ENCODE measurements at places on chromosomes 11 and 22. TPM values are rescaled to one million over a fixed set of nuclear protein-coding genes. Genes with fewer than 3 reads are reported as not detected.

OR8D1 gene
- not detected for total RNA-seq

GRCh38 chr11:75523811-75524664, 1.7 kb downstream of the GDPD5 start:
- H3K4me3 ChIP-seq = peak overlapping the region; percentile 92
- no peaks in the 10 kb centered on the region for H3K36me3 ChIP-seq
- no peak overlapping the region for H3K27ac ChIP-seq
- H3K27me3 ChIP-seq = no peaks in the 10 kb centered on the region
- H3K4me1 ChIP-seq = peaks cover 44% of the 10 kb centered on the region

- no peak overlapping the region for H3K27ac ChIP-seq
- H3K27me3 ChIP-seq = no peaks in the 10 kb centered on the region
- H3K36me3 ChIP-seq = peaks cover 5% of the 10 kb centered on the region
- peaks cover 8% of the 10 kb centered on the region for H3K4me1 ChIP-seq
- no peak overlapping the region for H3K4me3 ChIP-seq
These were observed 19.1 kb downstream of the HIRA start for GRCh38 chr22:19412478-19412877.

GRCh38 chr22:22076361-22076760, 93.8 kb upstream of the TOP3B start:
- H3K27me3 ChIP-seq = no peaks in the 10 kb centered on the region
- no peaks in the 10 kb centered on the region for H3K4me1 ChIP-seq
- no peaks in the 10 kb centered on the region for H3K36me3 ChIP-seq
- H3K4me3 ChIP-seq = no peak overlapping the region
- no peak for DNase-seq

GRCh38 chr11:6727971-6728760, 43.6 kb downstream of the OR2AG2 start:
- H3K36me3 ChIP-seq = no peaks in the 10 kb centered on the region
- no peak overlapping the region for H3K27ac ChIP-seq
- no peaks in the 10 kb centered on the region for H3K4me1 ChIP-seq
- no peak for DNase-seq
- no peaks in the 10 kb centered on the region for H3K27me3 ChIP-seq

APOC3 gene
- total RNA-seq = not detected

GRCh38 chr22:33023153-33023827, 34.9 kb downstream of the SYN3 start:
- H3K36me3 ChIP-seq = no peaks in the 10 kb centered on the region
- no peak for DNase-seq
- no peak overlapping the region for H3K4me3 ChIP-seq
- H3K4me1 ChIP-seq = no peaks in the 10 kb centered on the region
- no peaks in the 10 kb centered on the region for H3K27me3 ChIP-seq

DNA sequence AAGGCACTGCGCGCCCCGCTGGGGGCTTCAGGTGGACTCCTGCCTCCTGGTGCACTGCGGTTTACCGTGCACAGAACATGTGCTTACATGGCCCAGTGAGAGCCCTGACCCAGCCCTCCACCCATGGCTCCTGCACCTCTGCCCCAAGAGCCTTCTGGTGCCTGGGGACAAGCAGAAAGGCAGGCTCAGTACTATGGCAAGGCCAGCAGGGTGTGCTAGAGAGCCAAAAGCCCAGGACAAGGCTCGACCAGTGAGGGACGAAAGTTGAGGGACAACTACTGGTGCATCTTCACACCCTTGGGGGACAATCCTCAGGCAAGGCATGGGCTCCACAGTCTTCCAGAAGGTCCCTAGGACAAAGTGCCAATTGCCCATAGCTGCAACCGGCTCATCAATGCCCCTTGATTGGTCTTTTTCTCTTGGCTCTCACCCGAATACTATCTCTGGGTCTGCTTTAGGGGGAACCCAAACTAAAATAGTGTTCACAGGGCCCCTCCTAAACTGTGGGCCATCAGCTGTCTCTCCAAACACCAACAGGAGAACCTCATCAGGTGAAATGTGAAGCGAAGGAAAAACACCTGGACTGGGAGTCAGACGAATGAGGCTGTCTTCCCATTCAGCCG, 13.5 kb downstream of the PGA5 start:
- peak; percentile 45 for DNase-seq
- no peaks in the 10 kb centered on the region for H3K36me3 ChIP-seq
- no peak overlapping the region for H3K4me3 ChIP-seq
- no peaks in the 10 kb centered on the region for H3K27me3 ChIP-seq
- H3K27ac ChIP-seq = no peak overlapping the region
- H3K4me1 ChIP-seq = no peaks in the 10 kb centered on the region

DNA sequence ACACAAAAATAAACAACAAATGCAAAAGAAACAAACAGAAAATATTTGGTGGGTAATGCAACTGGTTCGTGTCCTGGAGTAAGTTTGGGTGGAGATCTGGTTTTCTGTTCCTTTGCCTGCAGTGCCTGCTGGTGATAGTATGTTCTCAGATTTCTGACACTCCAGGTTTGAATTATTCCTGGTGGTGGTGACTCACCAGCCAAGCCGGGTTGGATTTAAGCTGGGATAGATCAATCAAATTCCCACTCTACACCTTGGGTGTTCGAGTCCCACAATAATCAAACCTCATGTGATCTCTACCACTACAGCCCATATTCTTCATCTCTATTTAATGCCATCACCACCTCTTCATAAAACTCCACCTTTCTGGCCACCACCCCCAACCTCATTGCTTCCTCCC, 421.8 kb downstream of the NTM start:
- DNase-seq = no peak
- H3K27me3 ChIP-seq = no peaks in the 10 kb centered on the region
- H3K36me3 ChIP-seq = no peaks in the 10 kb centered on the region
- no peaks in the 10 kb centered on the region for H3K4me1 ChIP-seq
- H3K4me3 ChIP-seq = no peak overlapping the region

PLEKHB1 gene
- 13.7 TPM for total RNA-seq

- no peak overlapping the region for H3K4me3 ChIP-seq
- no peaks in the 10 kb centered on the region for H3K4me1 ChIP-seq
- no peak overlapping the region for H3K27ac ChIP-seq
- DNase-seq = no peak
- H3K36me3 ChIP-seq = no peaks in the 10 kb centered on the region
These were observed 297.3 kb downstream of the INSC start for GRCh38 chr11:15412054-15412453.

SIPA1 gene
- total RNA-seq = 10.4 TPM

RGL4 gene
- not detected for total RNA-seq

GRCh38 chr11:2138431-2139122, 612 bp downstream of the IGF2 start:
- H3K27me3 ChIP-seq = peaks cover 87% of the 10 kb centered on the region
- no peak overlapping the region for H3K27ac ChIP-seq
- H3K36me3 ChIP-seq = no peaks in the 10 kb centered on the region

UCP2 gene
- total RNA-seq = 99.5 TPM

DNA sequence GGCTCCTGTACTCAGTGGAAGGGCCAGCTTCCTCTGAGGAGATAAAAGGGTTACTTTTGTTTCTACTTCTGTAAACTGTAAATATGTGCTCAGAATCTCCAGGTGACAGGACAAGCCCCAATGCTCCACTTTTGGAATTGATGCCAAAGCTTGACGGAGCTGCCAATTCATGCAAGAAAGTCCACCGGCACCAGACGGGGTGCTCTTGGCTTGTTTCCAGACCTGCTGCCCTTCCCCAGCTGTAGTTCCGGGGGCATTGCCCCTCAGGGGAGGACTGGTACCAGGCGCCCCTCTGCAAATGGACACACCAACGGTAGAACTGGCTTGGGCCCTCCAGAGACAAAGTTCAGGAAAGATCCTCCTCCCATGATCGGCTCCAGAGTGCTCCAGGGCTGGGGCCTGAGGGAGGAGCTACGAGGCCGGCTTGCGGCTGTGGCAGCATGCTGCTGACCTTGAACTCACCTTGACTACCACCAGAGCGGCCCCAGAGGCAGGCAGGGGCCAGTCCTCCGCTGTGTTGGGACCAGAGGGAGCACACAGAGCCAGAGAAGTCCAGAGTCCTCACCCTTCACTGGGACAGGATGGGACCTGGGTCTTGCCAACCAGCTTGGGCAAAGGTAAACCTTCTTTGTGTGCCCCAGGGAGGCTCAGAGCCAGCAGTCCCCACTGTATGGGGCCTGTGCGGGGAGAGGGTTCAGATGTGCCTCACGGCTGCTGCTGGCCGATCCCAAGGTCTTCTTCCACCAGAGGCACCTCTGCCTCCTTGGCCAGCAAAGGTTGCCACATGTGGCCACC, 17.8 kb upstream of the OAF start:
- H3K36me3 ChIP-seq = no peaks in the 10 kb centered on the region
- H3K27me3 ChIP-seq = peaks cover 21% of the 10 kb centered on the region
- DNase-seq = no peak

KRTAP5-8 gene
- not detected for total RNA-seq

TNNI2 gene
- 2,641 TPM for total RNA-seq

MRGPRF gene
- total RNA-seq = 2.9 TPM

DNA sequence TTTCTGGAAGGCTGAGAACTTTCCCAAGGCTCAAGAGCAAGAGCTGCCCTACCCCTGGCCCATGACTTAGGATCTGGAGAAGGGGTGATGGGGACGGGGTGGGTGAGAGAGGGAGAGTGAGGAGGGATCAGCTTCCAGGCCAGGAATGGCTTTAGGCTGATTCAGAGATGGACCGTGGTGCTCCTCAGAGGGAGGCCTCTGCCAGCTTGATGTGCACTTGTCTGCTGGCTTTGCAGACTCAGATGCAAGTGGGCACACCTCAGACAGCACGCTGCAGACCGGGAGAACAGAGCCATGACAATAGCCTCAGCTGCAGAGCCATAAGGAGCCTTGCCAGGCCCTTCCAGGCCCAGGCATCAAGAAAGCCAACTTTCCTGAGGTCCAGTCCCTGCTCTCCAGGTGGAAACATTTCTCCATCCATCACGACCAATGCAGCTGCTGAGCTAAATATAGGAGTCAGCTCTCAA, 41.3 kb downstream of the ALX4 start:
- no peaks in the 10 kb centered on the region for H3K27me3 ChIP-seq
- H3K36me3 ChIP-seq = no peaks in the 10 kb centered on the region
- no peaks in the 10 kb centered on the region for H3K4me1 ChIP-seq
- H3K27ac ChIP-seq = no peak overlapping the region

- H3K4me1 ChIP-seq = no peaks in the 10 kb centered on the region
- no peak overlapping the region for H3K27ac ChIP-seq
- peaks cover 79% of the 10 kb centered on the region for H3K36me3 ChIP-seq
These were observed 24.2 kb downstream of the MRE11 start for GRCh38 chr11:94469416-94469815.

POTEH gene
- not detected for total RNA-seq

DNA sequence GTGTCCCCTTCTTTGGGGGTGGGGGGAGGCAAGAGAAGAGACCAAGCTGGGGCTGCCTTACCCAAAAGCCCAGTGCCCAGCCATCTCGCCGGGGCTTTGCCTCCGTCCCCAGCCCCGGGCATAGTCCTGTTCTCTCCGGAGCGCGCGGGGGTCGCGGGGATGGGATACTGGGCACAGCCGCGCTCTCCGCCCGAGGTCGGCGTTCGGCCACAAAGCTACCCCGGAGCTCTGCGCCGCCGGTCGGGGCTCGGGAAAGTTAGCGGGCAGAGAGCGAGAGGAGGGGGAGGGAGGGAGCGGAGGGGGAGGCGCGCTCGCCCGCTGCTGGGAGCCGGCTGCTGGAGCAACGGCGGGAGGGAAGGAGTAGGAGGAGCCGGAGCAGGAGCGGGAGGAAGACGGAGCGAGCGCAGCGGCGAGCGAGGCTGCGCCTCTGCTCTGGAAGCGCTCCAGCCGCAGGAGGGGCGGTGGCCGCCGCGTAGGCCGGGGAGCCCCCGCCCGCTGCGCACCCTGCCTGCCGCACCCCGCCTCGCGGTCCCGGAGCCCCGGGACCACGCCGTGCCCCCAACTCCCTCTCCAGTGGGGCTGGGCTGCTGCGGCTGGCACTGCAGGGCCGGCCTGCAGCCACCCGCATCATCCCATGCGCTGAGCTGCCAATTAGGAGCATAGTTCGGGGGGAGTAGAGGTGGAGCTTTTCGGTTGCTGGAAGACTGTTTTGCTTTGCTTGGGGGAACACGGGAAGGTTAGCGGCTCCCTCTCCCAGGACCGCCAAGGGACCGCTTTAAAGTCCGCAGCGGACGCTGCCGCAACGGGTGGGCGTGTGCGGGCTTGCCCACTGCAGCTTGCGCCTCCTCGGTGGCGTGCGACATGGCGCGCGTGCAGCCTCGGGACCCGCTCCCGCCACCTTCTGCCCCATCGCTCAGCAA, at the start of gene SCN4B:
Gene SCN4B, minus strand, starts transcription at position 272 of the 920 bp plus-strand sequence. Its CDS starts 150 bp downstream, at position 122.
- H3K4me3 ChIP-seq = peak within 1 kb of the TSS; percentile 70
- H3K4me1 ChIP-seq = peaks cover 18% of the 10 kb centered on the region
- DNase-seq = peak; percentile 63
- no peaks in the 10 kb centered on the region for H3K27me3 ChIP-seq
- H3K27ac ChIP-seq = peak within 1 kb of the TSS; percentile 48

DNA sequence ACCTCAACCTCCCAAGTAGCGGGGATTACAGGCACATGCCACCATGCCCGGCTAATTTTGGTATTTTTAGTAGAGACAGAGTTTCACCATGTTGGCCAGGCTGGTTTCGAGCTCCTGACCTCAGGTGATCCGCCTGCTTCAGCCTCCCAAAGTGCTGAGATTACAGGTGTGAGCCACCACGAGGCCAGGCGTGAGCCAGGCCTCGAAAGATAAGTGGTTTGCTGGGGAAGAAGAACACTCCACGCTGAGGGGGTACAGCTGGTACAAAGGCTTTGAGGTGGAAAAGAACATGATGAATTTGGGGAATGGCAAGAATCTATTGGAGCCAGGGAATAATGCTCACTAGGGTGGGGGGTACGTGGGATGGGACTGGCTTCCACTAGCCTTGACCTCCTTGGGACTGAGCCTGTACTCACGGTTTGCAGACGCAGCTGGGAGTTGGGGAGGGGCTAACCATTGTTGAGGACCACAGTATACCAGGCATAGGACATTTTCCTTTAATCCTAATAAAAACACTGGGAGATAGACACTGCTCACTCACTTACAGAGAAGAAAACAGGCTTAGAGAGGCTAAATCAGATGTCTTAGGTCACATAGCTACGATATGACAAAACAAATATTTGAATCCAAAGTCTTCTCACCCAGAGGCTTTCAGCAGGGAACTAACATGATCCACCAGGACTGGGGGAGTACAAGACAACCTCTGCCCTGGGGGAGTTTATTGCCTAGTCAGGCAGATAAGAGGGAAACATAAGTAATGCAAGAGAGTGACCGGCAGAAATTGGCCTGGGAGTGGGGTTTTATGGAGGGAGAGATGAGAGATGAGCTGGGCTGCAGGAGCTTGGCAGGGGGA, 4.9 kb downstream of the SLCO2B1 start:
- no peak overlapping the region for H3K27ac ChIP-seq
- H3K4me3 ChIP-seq = no peak overlapping the region
- no peaks in the 10 kb centered on the region for H3K4me1 ChIP-seq
- no peaks in the 10 kb centered on the region for H3K36me3 ChIP-seq
- no peaks in the 10 kb centered on the region for H3K27me3 ChIP-seq

NPAS4 gene
- total RNA-seq = not detected

DNA sequence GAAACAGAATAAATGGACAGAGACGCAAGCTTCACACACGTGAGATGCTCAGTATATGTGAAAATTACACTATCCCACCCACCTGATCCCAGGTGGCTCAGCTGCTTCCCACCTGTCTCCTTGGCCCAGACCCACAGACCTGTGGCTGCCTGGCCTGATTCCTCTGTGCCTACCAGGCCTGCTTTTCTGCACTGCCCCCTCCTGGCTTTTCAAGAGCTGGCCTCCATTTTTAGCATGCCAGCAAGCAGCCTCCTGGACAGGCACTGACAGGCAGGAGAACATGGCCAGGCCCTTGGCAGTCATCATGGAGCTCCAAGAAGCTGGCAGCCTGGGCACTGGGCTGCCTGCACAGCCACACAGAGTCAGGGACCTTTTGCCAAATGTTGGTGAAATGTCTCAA, 79.5 kb upstream of the HMGXB4 start:
- H3K4me1 ChIP-seq = no peaks in the 10 kb centered on the region
- H3K36me3 ChIP-seq = no peaks in the 10 kb centered on the region
- H3K27ac ChIP-seq = no peak overlapping the region
- H3K4me3 ChIP-seq = no peak overlapping the region

GRCh38 chr22:41642331-41643110, 21.4 kb downstream of the XRCC6 start:
- no peak overlapping the region for H3K4me3 ChIP-seq
- DNase-seq = no peak
- no peak overlapping the region for H3K27ac ChIP-seq
- H3K27me3 ChIP-seq = no peaks in the 10 kb centered on the region
- peaks cover 17% of the 10 kb centered on the region for H3K36me3 ChIP-seq
- H3K4me1 ChIP-seq = no peaks in the 10 kb centered on the region

Measured in psoas muscle (tissue), 8 donors.